Trophoblast cell (in vitro differentiated cells and primary cell): ENCODE measurements at places on chromosomes 16 and 17.

- no peak for DNase-seq
Observed at GRCh38 chr17:65340401-65340800, 203.2 kb downstream of the RGS9 start.

DNA sequence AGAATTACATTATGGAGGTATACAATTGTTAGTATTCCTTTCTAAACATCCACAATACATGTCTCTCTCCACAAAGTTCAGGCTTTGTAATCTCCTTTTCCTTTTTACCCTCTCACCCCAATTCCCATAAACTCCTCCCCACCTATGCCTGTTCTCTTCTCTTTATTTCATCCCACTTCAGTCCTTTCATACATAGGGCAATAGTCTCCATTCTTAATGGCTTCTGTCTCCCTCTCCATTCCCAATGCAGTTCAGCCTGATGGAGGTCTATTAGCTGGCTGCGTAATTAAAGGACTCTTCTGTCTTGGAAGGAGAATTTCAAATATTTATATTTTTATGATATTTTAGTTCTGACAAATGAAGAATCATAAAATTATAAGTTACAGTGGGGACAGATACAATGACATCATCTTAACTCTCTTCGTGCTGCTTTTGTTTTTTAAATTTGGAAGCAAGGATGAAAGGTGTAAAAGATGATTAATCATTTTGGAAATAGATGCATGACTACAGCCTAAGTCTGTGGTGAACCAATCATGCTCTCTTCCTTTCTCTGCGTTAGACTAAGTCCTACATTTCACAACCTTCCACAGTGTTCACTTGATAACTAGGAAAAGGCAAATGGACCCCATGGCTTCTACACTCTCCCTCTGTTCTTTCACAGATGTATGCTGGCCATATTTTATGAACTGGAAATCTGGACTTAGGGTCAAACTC is 11.2 kb upstream of the FAM20A start:
- no peak for DNase-seq

DNA sequence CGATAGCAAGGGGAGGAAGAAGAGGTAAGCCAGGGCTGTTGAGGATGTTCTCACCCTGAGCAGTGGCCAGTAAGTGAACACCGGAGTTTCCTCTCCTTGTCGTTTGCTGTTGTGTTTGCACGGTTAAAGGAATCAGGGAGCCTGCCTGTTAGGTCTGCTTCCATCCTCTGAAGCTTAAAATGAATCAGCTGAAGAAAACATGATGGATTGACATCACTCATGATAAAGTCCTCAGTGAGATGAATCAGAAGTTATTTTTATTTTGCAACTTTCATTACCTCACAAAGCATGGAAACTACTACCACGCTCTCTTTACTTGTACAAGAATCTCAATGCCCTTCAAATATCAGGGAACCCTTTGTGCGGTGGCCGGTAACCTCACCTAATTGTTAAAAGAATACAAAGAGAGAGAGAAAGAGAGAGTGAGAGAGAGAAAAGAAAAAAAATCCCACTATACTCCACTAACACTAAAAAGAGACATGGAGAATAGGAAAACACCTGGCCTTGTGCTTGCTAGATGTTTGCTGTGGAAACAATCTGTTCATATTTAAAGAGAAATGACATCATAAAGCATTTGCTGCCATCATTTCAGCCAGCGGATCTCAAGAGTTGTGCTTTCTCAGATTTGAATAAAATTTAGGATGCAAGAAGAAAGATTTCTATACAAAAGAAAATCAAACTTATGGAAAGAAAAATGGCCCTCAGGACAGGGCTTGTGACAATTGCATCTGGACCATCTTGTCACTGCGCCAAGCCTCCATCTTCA is 441.6 kb upstream of the SALL1 start:
- no peak for DNase-seq

- DNase-seq: no peak
Observed at GRCh38 chr16:2371421-2371820, 30.9 kb upstream of the ABCA3 start.

DNA sequence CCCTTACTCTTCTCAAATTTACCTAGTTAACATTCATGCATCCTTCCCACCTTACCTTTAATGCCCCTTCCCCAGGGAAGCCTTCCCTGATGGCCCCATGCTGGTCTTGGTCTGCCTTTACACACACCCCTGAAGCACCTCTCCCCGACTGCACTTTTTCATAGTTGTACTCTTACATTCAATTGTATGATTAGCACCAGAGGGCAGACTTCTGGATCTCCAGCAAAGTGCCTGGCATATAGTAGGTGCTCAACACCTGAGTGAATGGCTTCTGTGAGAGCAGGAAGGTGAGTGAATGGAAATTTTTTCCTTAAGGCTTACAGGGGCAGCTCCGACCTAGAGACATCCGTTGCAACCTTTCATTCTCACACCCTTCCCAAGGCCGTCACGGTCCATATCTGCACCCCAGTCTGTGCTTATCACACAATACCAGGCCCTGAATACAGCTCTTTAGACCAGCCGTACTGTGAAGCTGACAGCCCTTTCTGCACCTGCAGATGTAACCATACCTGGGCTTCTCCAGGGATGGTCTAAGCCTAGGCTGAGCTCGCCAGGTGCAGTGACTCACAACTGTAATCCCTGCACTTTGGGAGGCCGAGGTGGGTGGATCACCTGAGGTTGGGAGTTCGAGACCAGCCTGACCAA is 4.4 kb downstream of the PGAP3 start:
- DNase-seq: no peak
